ENCODE measurements at places on chromosomes 13 and 19.

DNA sequence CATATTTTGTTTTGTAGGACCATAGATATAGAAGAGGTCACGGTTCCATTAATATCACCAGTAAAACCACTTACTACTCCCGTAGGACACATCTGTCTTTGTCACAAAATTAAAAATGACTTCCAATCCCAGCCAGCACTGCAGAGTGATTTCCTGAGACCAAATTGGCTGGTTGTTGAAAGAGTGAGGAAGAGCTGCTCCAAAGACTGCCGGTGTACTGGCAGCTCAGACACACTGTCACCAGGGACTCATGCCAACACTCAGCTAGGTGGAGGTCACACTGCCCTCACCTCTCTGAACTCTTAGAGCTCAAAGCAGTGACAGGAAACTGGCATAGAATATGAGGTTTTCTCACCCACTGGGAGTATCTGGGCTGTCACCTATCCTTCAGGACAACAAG lies 52.1 kb downstream of the FLT1 start:
- DNase-seq, result no peak

GRCh38 chr19:3672575-3672948 lies 27.7 kb downstream of the PIP5K1C start:
- no peak for DNase-seq

GRCh38 chr13:58579468-58579867 lies 947.9 kb downstream of the PCDH17 start:
- no peak for DNase-seq

DNA sequence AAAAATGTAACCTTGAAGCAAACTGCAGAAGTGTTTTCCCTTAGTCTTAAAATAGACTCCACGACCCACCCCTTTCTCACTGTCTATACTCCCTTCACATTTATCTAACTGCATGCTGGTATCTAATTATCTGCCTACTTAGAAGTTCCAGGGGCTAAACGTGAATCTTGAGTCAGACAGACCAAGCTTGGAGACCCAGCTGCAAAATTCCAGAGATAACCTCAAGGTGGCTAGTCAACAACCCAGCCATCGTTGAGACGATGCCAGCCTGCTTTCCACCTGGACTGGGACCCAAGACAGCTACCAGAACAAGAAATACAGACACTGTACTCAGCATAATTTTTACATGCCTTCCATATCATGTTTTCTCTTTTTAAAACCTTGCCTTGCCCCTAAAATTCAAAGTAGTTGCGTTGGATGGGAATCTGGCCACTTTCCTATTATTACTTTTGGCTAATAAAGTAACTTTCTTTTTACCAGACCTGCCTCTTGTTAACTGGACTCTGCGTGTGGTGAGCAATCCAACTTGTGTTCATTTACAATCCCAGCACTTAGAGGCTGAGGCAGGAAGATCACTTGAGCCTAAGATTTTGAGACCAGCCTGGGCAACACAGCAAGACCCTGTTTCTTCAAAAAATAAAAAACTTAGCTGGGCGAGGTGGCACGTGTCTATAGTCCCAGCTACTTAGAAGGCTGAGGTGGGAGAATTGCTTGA lies 82.3 kb downstream of the CDADC1 start:
- no peak for DNase-seq

- peak; percentile 28 for DNase-seq
Measured at GRCh38 chr19:37778613-37779126, 716 bp downstream of the ZNF573 start.

DNA sequence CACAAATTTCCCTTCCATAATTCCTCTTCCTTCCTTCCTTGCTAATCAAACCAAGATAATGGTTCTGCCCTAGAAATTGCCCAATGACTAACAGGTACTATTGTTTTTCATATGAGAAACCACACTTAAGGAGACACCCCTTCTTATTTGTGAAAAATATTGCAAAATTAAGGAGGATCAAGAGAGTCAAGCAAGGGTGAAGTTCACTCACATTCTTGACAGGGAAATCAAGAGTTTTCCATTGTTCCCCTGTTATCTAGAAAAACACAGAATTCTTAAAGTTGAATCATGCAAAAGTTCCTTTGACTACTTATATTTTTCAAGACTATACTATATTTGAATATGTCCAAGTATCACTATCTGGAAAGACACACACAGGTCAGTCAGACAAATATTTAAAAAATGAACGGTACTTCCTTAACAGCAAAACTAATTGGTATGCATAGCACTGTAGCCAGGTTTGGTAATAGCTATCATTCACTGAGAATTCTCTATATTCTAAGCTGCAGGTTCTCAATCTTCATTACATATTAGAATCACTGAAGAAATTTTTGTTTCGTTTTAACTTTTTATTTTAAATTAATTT lies 897.2 kb downstream of the DIAPH3 start:
- DNase-seq, result no peak

DNA sequence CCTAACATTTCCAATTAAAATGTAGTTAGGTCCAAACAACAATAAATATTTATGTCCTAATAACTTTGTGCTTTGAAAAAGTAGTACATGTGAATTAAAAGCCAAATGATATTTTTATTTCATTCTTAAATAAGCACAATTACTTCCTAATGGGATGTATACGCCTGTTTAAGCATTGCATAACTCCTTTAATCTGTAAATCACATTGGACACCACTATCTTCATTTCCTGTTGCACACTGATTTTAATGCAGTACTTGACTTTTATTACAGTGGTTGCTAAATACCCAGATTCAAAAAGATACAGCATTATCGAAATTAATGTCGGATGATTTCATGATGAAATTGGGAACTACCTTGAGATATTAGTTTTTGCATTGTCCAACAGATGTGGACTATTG lies 70.9 kb downstream of the TNFSF11 start:
- no peak for DNase-seq

DNA sequence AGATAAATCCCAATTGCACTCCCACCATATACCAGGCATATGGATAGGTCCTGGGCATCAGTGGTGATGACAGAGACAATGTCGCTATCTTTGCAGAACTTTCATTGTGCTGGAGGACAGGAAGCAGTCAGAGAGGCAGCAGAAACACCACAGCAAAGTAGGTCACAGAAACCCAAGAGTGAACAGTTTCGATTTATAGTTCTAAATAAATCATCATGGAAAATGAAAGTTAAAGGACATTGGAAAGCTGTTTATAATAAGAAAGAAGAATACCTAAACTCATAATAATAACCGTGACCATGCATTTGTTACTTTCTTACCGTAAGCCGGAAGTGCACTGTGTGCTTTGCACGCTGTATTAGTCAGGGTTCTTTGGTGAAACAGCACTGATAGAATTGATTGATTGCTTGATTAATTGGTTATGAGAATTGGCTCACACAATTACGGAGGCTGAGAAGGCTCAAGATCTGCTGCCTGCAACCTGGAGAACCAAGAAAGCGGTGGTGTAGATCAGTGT lies 38.9 kb downstream of the ALOX5AP start:
- no peak for DNase-seq

GRCh38 chr13:33800646-33801186 lies 17.2 kb upstream of the RFC3 start:
- no peak for DNase-seq

GRCh38 chr13:103101500-103101899 lies 35.3 kb upstream of the SLC10A2 start:
- no peak for DNase-seq

DNA sequence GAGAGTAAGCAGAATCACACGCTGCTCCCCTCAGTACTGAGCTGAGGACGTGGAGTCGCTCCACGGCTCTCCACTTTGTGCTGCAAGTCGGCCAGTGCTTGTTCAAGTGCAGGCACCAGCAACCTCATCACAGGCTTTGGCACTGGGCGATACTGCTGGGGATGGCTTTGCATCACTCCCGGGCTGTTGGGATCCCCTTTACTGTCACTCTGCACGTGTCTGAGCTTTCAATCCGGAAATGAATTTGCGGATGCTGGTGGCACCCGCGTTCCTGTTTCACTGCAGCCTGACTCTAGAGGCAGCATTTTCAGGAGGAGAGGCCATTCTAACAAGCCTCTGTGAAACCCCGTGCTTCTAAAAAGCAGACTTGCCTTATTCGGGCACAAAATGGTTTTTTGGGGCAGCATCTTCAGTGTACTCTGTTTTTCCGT lies 19.1 kb downstream of the SMARCA4 start:
- no peak for DNase-seq

GRCh38 chr13:52686376-52686775 lies 33.7 kb downstream of the SUGT1 start:
- no peak for DNase-seq

DNA sequence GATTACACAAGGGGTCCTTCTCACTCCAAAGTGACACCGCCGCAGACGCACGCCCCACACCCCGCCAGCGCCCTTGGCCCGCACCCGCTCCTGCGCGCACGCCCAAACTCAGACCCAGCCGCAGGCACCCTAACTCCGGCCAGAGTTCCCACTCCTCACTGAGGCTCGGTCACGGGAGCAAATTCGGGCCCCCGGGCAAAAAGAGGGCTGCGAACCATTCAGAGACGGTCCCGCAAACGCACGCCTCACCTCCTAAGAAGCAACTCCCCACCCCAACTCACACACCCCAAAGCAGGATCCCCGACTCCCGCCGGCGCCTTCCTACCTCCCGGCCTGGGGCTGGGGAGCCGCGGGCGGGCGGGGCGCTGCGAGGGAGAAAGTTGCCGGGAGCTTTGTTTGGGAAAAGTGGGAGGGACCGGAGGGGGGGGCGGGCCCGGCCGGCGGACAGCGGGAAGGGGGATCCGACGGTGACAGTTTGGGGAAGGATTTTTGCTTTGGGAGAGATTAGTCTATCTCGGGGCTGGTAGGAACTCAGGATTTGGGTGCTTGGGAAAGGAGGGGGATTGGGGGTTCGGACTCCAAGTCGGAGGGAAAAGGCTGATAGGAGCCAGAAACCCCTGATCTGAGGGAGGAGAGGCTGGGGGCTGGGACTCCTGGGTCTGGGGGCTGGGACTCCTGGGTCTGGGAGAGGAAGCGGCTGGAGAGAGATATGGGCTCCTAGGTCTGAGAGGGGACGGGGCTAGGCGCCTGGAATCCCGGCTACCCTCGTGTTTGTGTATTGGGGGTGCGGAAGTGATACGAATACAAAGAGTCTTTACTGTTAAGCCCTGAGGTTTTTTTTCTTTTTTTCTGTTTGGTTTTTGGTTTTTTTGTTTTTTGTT lies at the start of gene TEAD2:
TSS of gene TEAD2 (minus strand) at position 369 of the 881 bp plus-strand sequence. CDS start 2,341 bp downstream, outside the sequence.
- peak; percentile 28 for DNase-seq

GRCh38 chr19:10510301-10510802 lies 6.9 kb downstream of the S1PR5 start:
- DNase-seq, result peak; percentile 50

GRCh38 chr19:18423258-18424020 lies 4.2 kb downstream of the SSBP4 start:
- no peak for DNase-seq

DNA sequence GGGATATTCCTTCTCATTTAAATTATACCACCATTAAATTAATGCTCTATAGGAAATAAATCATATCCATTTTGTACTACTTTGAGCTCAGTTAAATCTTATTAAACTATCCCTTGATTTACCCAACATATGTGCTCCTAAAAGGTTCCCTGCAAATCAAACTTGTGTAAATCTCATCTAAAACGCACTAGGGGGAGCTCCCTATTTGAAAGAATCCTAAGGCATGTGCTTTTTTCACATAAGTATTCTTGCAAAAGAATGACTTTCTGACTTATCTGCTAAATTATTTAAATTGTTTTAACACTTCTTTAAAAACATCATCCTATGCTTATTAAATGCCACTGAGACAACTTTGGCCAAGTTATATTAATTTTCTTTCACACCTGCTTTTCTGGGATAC lies 7.9 kb downstream of the INTS6 start:
- DNase-seq, result no peak

- no peak for DNase-seq
Measured at GRCh38 chr19:1223018-1223855, 14.6 kb downstream of the CBARP start.

DNA sequence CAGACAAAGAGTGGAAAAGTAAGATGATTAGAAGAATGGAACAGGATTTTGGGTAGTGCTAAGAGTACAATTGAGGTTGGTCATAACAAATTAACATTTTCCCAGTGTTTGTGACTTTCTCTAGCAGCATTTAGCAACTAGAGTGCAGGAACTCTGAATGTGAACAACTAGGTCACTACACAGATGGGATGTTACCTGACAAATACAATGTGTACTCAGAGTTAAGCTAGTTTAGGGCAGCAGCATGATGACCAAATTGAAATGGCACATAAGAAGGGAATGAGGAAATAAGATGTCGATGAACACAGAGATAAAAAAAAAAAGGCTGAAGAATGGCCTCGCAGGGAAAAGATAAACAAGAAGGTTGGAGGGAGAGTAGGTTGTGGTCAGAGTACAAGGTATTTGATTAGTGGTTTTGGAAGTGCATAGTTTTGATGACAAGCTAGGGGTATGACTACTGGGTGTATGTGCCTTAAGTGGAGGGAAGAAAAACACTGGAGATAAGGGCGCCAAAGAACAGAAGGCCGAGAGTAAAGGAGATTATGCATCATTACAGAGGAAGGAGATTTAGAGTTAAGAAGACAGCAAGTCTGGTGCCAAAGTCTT lies 381.1 kb downstream of the FGF14 start:
- no peak for DNase-seq

- no peak for DNase-seq
Measured at GRCh38 chr13:32902029-32902780, 114.0 kb upstream of the KL start.

GRCh38 chr13:94864474-94864873 lies 152.1 kb upstream of the SOX21 start:
- DNase-seq, result no peak

GRCh38 chr13:25186187-25186586 lies 14.1 kb upstream of the AMER2 start:
- DNase-seq, result no peak

DNA sequence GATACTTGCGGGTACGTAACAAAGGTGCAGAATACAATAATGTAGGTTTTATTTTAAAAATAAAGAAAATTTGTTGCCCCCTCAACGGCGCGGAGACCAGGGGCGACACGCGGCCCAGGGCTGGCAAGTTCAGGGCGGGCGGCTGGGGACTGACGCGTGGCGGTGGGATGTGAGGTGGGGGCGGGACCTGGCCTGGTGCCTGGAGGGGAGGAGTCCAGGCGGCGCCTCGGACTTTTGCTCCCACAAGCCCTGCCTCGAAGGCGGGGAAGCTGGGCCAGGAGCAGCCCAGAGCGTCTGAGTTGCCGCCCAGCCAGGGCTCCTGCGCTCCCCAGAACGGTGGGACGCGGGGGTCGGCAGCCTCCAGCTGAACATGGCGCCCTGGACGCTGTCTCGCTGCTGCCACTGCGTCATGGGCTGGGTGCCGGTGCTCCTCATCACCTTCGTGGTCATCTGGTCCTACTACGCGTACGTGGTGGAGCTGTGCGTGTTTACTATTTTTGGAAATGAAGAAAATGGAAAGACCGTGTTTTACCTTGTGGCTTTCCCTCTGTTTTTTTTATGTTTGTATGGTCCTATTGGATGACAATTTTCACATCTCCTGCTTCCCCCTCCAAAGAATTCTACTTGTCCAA lies 1122.8 kb upstream of the ATXN8OS start:
- no peak for DNase-seq

- no peak for DNase-seq
Measured at GRCh38 chr13:26853323-26853722, 92.7 kb upstream of the GPR12 start.

- no peak for DNase-seq
Measured at GRCh38 chr13:93455861-93456260, 229.3 kb downstream of the GPC6 start.

GRCh38 chr13:22061371-22061805 lies 390.5 kb downstream of the FGF9 start:
- no peak for DNase-seq

- no peak for DNase-seq
Measured at GRCh38 chr19:18417250-18418028, 1.8 kb upstream of the SSBP4 start.

GRCh38 chr13:33999811-34000605 lies 182.1 kb downstream of the RFC3 start:
- no peak for DNase-seq

- DNase-seq, result no peak
Measured at GRCh38 chr19:16897856-16898161, 9.0 kb downstream of the F2RL3 start.
